ENCODE measurements at places on chromosomes 16 and 17.

GRCh38 chr16:27185776-27186130 is 17.6 kb upstream of the KDM8 start:
- DNase-seq: no peak

DNA sequence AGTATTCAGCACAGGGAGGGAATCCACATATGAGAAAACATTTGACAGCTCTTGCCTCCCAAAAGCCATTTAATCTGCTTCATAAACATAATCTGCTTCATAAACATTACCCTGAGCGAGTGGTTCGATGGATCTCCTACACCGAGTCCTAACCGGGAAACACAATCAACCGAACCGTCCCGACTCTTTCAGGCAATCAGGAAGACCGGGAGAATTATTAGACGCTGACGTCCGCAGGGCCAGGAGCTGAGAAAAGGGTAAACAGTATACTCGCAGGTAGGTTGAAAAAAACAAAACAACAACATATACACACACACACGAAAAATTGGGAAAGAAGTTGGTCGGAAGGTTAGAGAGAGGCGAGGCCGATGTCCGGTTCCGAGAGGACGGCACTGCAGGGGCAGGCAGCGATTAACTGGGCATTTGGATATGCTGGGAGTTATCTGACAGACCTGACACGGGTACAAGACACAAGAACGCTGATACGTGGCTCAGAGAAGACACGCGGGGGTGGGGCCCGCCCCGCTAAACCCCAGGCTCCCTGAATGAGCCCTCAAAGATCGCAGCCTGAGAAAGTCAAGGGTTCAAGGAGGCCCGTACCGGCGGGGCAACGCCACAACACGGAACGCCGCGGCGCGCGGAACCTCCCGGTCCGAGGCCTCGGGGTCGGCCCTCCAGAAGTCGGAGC is 585 bp downstream of the AP1G1 start:
- DNase-seq: peak; percentile 61

DNA sequence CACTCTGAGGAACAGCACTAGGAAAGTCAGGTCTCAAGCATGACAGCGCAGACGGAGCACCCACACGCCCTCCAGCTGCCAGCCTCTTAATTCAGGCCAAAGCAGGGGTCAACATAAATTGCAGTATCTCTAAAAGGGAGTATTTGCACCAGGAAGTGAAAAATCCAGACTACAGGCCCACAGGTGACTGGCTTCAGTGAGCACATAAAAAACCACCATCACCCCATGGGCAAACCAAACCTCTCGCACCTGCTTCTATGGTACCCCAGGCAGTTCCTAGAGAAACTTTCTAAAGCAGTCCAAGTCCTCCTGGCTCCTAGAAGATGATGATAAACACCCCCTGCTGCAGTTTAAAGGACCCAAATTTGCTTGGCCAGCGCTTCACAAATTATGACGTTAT is 129.8 kb downstream of the ZNF423 start:
- DNase-seq: no peak

DNA sequence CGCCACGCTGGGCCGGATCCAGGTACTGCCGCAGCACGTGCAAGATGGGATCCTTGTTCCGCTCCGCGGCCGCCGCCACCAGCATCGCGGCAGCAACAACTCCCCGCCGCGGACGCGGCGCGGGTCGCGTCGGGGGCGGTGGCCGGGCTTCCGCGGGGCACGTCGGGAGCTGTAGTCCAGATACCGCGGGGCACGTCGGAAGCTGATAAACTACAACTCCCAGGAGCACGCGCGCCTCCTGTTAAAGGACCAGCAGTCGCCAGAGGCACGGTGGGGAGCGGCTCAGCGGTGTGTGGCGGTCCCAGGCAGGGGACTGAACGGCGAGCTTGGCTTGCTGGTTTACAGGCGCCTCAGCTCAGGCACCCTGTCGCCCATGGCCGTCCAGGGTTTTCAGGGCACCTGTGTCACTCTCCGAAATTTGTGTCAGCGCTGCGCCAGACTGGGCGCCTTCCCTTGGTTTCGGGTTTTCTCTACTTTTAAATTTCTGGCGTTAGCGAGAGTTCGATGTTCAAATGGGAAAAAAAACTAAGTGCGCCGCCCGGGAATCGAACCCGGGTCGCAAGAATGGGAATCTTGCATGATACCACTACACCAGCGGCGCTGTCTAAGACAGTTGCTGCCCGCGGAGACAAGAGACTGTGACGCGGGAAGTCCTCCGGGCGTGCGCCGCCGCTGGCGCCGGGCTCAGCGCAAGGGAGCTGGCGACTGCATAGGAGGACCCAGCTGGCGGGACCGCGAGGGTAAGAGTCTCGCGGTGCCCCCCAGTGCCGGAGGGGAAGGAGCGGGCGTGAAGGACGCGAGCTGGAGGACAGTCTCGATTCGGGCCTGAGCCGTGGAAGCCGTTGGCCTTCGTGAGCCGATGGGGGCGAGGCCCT is at the start of gene METTL26:
Gene METTL26 (minus strand): TSS at position 100 of the 875 bp plus-strand sequence. CDS start 15 bp downstream, at position 85.
- DNase-seq: peak; percentile 98

DNA sequence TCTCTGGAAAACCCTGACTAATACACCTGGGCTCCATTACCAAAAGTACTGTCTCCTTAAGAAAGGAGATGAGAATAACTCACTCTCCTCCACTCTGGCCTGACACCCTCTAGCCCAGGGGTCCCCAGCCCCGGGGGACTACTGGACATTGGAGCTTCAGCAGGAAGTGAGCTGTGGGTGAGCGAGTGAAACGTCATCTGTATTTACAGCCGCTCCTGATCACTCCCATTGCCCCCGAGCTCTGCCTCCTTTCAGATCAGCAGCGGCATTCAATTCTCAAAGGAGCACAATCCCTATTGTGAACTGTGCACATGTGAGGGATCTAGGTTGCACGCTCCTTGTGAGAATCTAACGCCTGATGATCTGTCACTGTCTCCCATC is 126.3 kb upstream of the TNRC6C start:
- no peak for DNase-seq

- peak; percentile 69 for DNase-seq
These were observed 587 bp downstream of the MMP2 start for GRCh38 chr16:55479430-55480140.

- no peak for DNase-seq
These were observed 83.6 kb downstream of the IRF8 start for GRCh38 chr16:85982563-85982939.

- DNase-seq: peak; percentile 29
These were observed 102.9 kb downstream of the NLK start for GRCh38 chr17:28145348-28145747.

DNA sequence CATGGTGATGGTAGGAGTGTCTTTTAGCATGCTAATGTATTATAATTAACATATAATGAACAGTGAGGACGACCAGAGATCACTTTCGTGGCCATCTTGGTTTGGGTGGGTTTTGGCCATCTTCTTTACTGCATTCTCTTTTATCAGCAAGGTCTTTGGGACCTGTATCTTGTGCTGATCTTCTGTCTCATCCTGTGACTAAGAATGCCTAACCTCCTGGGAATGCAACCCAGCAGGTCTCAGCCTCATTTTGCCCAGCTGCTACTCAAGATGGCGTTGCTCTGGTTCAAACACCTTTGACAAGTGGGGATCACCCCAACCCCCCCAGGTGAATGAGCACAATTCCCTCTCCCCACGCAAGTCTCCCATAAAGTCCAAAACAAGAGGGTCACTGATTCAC is 49.3 kb upstream of the ETV4 start:
- no peak for DNase-seq

- no peak for DNase-seq
These were observed 31.2 kb downstream of the NDEL1 start for GRCh38 chr17:8466873-8467272.

GRCh38 chr16:23505180-23505665 is 5.1 kb downstream of the GGA2 start:
- DNase-seq: no peak

GRCh38 chr17:43581613-43582012 is 35.5 kb upstream of the ETV4 start:
- no peak for DNase-seq

DNA sequence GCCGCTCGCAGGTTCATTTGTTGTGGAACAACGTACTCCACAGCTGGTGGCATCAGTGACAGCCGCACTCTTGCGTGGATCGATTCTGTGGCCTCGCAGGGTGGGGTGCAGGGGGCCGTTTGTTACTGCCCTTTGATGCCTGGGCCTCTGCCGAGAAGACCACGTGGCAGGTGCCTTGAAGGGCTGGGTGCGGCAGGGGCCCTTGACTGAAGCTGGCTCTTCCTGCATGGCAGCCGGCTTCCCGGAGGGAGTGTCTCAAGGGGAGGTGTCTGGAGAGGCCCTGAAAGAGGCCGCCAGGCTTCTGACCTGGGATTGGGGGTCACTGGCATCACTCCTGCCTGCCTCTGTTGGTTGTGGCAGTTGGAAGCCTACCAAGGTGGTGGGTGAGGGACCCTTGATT is 43.8 kb downstream of the TBCD start:
- no peak for DNase-seq

GRCh38 chr17:67151717-67152116 is 93.3 kb downstream of the HELZ start:
- DNase-seq: no peak

- DNase-seq: peak; percentile 54
These were observed 1.4 kb downstream of the LIG3 start for GRCh38 chr17:34981538-34982241.

DNA sequence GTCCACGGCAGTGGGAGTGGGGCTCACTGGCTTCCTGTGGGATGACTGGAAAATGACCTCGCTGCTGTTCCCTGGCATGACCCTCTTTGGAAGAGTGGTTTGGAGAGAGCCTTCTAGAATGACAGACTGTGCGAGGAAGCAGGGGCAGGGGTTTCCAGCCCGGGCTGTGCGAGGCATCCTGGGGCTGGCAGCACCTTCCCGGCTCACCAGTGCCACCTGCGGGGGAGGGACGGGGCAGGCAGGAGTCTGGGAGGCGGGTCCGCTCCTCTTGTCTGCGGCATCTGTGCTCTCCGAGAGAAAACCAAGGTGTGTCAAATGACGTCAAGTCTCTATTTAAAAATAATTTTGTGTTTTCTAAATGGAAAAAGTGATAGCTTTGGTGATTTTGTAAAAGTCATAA is 7.8 kb upstream of the RNF213 start:
- DNase-seq: no peak

DNA sequence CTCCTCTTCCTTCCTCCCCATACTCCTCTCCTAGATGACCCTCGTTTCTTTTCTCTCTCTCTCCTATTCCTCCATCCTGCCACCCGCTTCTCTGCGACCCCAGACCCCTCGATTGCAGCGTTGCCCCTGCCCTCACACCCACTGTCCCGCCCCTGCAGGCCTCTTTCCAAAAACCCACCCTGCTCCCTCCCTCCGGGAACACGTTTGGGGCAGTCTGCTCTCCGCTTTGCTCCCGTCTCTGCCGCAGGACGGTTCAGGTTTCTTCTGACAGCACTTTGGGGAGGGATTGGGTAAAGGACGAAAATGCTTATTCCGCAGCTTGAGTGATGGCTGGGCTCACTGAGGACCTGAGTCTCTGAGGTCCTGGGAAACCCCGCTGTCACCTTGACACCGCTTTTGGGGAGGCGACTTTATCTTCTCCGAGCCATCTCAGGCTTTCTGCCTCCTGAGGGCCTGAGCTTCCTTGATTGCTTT is 690 bp downstream of the NDE1 start:
- peak; percentile 71 for DNase-seq

DNA sequence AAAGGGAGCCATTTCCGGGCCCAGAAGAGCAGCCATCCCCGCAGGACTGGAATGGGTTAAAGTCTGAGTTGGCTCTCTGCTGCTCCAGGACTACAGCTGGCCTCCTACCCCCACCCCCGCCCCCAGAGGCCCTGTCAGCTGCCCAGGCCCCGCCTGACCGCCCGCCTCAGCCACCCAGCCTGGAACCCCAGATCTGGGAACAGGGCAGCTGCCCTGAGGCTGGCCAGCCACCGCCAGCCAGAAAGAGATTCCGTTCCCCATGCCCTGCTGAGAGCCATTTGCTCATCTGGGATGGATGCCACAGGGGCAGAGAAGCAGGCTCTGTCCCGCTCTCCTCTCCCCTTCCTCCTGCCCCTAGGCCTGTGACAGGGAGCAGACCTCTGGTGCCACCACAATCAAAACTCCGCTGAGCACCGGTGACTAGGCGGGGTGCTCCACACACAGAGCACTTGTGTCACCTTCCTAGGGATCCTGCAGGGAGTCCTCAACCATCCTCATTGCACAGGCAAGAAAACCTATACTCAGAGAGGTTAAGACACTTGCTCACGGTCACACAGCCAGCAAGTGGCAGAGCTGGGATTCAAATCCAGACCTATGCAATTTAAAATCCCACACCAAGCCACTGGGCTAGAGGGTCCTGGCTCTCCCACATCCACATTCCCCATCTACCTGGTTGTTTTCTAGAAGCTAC is 44.1 kb downstream of the ZNF423 start:
- peak; percentile 21 for DNase-seq

GRCh38 chr16:55279598-55279997 is 44.4 kb upstream of the IRX6 start:
- no peak for DNase-seq

DNA sequence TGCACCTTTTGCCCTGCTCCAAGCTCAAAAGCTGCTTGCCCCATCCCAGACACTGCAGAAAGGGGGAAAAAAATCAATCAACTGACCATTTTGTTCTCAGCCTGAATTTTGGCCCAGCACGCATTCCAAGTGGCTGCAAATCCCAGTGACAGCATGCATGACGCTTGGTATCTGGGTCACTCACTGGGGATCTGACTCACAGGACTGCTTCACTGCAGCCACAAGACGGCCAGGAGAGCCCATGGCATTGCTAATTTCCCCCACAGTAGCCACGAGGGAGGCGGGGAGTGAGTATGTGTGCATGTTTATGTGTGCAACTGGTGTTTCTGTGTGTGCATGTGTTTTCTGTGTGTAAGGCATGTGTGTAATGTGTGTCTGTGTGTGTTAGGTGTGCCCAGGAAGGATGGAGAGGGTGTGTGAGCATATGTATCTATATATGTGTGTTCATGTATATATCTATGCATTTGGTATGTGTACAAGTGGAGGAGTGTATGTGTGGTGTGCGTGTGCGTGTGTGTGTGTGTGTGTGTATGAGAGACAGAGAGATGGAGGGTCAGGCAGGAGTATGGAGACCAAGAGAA is 33.8 kb downstream of the SDK2 start:
- DNase-seq: no peak

- no peak for DNase-seq
These were observed 11.2 kb downstream of the PDZD9 start for GRCh38 chr16:21989751-21990150.

GRCh38 chr17:8904686-8905085 is 37.2 kb upstream of the PIK3R6 start:
- DNase-seq: no peak

DNA sequence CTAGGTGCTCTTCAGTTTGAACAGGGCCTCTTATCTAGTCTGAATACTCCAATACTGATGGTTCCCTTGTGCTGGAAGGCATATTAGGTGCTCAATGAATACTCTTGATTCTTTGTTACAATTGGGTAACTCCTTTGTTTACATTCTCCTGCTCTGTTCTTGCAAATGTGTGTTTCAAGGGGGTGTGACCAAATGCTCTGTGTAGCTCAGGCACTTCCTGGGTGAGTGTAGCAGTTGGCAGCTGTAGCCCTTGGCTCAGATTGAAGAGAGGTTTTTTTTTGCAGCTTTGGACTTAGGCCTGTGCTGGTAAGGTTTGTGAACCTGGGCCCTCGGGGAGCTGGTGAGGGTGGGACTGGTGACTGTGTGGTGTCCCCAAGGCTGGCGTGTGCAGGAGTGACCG is 20.2 kb downstream of the TBCD start:
- peak; percentile 59 for DNase-seq

- no peak for DNase-seq
These were observed 33.4 kb upstream of the CBFA2T3 start for GRCh38 chr16:89010210-89010925.

- no peak for DNase-seq
These were observed 14.0 kb downstream of the CARD14 start for GRCh38 chr17:80183581-80184422.

- no peak for DNase-seq
These were observed 3.9 kb upstream of the MARVELD3 start for GRCh38 chr16:71622088-71622487.
